ENCODE measurements at places on chromosomes 4 and X.

DNA sequence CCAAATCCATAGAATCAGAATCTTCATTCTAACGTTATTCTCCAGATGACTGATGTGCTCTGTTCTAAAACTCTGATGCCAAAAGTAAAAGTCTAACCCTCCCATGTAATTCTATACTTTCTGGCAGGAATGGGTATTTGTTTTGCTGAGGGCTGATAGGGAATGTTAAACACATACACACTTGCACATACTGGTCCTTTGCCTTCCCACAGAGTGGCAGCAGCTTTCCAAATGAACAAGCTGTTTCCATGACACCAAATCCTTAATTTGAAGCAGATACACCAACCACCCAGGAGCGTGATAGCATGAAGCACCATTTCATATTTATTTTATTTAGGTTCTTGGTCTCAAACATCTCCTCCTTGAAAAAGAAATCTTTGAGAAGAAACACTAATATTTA is 155.5 kb upstream of the PRDX4 start:
- no peak for DNase-seq

- DNase-seq, result no peak
Observed at GRCh38 chr4:15068298-15068697, 66.0 kb downstream of the CPEB2 start.

DNA sequence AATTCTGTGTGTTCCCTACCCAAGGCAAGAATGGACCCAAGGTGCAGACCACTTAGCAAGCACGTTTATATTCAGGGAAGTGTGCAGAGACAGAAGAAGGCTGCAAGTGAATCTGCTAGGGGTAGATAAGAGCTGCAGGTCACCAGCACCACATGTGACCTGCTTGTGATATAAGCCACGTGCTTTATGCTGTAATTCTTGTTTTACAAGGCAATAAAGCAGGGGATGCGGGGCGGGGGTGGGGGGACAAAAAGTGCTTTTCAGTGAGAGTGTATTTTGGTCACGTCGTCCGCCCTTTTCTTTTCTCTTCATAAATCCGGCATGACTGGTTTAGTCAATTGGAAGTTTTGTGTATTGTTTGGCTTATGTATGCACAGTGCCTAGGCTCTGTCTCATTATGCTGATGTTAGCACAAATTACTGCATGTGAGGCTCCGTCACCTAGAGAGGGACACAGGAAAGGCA is 192.7 kb downstream of the RBMX2 start:
- no peak for DNase-seq

- DNase-seq, result no peak
Observed at GRCh38 chr4:99645036-99645435, 12.6 kb downstream of the C4orf54 start.

GRCh38 chr4:8289151-8289750 is 19.7 kb downstream of the HTRA3 start:
- no peak for DNase-seq
